ENCODE measurements at places on chromosomes 1 and 21.

DNA sequence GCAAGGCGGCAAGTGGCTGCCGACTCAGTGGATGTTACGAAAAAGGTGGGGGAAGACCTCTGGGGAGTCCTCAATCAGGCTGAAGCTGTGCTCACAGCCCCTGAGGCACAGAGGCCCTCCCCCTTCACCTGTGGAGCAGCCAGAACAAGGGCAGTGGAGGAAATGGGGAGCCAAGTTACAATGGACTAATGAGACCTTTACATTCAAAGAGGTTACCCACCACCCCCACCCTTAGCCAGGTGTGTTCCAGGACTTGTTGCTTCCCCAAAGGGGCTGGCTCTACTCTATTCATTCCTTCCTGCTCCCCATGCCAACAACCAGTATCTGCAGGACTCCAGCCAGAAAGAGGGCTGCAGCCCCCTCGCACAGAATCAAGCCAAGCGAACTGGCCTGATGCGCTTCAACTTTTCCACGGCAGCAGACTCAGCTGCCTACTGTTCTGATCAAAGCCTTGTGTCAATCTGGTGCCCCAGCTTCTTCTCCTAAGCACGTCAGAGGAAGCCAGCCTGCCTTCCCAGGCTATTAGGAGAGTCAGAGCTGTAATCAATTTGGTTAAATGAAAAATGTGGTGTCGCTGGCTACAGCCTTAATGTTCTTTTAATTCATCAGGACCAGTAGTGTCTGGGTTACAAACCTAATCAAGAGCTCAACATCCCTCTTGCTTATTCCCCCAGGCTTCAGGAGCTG lies 1.8 kb upstream of the SYT2 start:
- no peak for DNase-seq

- DNase-seq = no peak
Measured at GRCh38 chr1:116297495-116298212, 75.4 kb upstream of the ATP1A1 start.

GRCh38 chr21:32807717-32808380 lies 36.3 kb upstream of the PAXBP1 start:
- no peak for DNase-seq

GRCh38 chr1:174680101-174680500 lies 232.3 kb downstream of the GPR52 start:
- DNase-seq = no peak

- DNase-seq = no peak
Measured at GRCh38 chr1:119908661-119909060, 12.3 kb upstream of the ADAM30 start.

Data from stimulated activated naive CD4-positive, alpha-beta T cell (primary cell).